Fibroblast of gingiva (primary cell): ENCODE measurements at places on chromosomes 5 and 9.

DNA sequence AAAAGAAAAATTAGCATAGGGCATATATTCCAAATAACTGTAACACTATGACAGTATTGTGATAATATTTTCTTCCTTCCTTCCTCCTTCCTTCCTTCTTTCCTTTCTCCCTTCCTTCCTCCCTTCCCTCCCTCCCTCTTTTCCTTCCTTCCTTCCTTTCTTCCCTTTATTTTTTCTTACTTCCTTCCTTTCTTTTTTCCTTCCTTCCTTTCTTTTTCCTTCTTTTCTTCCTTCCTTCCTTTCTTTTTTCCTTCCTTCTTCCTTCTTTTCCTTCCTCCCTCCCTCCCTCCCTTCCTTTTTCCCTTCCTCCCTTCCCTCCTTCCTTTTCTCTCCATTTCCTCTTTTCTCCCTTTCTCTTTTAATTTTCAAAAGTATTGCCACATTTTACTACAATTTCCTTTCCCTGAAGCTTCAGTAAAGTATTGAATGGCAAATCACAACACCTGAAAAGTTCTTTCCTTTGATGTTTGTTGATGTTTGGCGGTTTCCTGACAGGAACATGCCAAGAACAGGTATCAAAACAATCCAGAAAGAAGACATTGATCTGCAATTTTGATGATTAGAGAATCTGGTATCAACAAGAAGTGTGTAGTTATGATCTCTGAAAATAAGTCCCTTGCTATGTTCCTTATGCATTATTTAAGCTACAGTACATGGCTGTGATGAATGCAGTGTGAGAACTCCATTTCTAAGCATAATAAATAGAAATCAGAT is 253.1 kb upstream of the EDIL3 start:
- no peak for DNase-seq

- no peak for DNase-seq
These were observed 215.1 kb downstream of the SEC61B start for GRCh38 chr9:99437145-99437544.

- DNase-seq = no peak
These were observed 16.2 kb downstream of the PHF2 start for GRCh38 chr9:93592643-93593021.

DNA sequence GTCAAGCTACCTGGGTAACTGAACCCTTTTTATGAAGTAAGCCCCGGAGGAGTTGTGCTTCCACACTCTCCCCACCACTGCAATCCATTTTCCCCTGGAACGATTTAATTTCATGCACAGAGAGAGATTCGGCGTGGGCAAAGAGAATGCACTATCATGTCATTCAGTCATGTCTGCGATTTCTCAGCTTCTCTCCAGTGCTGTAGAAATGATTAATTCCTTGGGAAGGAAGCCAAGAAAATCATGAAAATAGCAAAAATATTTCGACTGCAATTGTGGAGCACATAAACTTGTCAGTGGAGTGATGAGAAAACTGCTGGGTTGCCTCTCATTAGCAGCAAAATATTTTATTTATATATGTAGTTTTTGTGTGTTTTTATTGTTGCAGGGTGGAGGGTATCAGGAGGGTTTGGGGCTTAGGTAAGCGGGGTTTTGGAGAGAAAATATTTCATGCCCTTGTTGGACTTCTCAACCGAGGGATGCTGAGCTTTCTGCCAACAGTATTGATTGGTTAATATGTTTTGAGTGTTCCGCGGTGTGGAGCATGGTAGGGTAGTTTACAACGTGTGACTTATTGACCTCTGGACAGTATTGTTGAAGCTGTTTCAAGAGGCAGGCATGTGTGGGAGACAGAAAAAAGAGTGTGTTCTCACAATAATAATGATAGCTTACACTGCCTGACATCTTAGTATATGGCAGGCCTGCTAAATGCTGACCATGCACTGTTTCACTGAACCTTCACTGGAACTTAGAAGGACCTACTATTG is 69.3 kb downstream of the SGCD start:
- DNase-seq = no peak

DNA sequence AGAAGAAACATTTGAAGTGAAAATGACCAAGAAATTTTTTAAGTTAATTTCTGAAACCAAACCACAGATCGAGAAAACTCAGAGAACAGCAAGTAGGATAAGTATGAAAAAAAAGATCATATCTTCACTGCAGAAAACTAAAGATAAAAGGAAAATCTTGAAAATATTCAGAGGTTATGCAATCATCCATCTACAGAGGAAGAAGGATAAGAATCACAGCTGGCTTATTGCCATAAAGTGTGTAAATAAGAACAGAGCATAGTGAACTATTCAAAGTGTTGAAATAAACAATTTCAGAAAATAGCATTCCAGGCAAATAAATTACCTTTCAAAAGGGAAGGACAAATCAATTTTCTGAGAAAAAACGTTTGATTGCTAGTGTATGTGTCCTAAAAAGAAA is 1191.7 kb upstream of the CDH6 start:
- DNase-seq = no peak

DNA sequence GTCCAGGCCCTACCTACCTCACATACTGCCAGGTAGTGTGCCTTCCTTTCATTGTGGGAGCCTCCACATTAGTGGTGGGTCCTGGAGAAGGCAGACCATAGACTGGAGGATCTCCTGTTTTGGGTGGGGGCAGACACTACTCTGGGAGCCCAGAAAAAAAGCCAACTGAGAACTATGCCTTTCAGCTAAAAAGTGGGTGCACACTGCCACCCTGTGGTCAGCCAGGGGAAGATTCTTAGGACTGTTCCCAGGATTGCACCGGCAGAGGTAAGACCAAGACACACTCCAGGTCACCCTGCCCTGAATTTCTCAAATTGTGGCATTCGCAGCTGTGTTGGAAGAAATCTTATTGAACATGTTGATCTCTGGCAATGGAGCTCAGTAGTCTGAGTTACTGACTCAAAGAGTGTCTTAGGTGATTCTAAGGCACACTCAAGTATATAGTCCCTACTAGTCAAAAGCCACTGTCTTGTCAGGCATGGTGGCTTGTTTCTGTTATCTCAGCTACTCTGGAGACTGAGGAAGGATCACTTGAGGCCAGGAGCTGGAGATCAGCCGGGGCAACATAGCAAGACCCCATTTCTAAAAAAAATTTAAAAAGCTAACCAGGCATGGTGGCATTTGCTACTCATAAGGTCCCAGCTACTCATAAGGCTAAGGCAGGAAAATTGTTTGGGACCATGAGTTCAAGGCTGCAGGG is 3.6 kb downstream of the SIGMAR1 start:
- DNase-seq = peak; percentile 40

DNA sequence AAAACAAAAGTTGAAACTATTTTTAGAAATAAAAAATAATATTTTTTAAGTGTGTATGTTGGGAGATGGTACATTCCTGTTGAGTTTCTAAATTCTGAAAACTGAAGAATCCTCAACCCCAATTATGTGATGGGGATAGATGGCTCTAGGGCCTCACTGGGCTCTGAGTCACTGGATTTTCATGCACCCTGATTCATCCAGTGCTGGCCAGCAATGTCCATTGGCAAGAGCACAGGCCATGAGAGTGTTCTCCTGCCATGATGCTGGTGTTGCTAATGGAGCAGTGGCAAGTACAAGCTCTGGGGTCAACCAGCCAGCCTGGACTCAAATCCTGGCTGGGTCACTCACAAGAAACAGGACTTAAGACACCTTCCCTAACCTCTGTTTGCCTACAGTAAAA is 23.3 kb downstream of the SMIM23 start:
- peak; percentile 56 for DNase-seq

DNA sequence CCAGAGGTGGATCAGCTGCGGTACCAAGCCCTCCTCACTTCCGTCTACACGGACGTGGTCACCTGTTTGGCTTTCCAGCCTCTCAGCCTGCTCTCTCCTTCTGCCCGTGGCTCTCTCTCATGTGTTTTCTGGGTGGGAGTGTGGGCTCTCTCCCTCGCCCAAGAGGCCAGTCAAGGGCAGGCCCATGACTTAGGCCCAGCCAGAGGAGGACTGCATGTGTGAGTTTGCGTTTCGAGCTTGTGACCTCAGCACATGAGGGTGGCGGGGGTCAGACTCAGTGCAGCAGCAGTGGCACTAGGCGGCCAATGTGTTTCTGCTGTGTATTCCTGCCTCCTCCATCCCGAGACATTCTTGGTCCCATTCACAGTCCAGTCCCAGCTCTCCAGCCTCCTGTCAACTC is 82.5 kb upstream of the SMIM23 start:
- no peak for DNase-seq

- DNase-seq = no peak
These were observed 30.4 kb downstream of the PWWP2A start for GRCh38 chr5:160088805-160089204.

- DNase-seq = peak; percentile 43
These were observed 10.3 kb upstream of the ANXA2R start for GRCh38 chr5:43050384-43050783.

- no peak for DNase-seq
These were observed 379 bp upstream of the TICAM2 start for GRCh38 chr5:115602591-115603125.

- DNase-seq = no peak
These were observed 232.8 kb downstream of the DOCK8 start for GRCh38 chr9:447230-448025.

- DNase-seq = no peak
These were observed 52.4 kb upstream of the PPARGC1B start for GRCh38 chr5:149677731-149678130.

DNA sequence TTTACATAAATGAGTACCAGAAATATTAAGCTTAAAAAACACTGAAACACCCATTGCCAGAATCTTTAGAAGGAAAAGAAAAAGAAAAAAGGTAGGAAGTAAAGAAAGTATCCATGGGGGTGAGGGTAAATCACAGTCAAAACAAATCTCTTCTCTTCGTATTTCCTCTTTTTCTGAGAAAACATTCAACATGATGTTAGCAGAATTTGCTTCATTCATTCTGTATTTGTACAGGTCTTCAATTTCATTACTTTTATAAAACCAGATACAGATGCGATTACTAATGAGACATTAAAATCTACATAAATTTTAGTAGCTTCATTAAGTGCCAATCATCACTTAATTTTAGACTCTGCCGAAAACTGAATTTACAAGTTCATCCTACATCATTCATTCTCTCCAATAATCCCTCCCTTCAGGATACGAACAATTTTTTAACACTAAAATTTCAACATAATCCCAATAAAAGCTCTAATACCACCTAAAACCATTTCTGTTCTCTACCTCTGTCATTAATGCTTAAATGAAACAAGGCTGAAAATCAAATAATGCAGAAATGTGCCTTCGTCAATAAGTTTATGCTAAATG is 7.0 kb downstream of the NR3C1 start:
- no peak for DNase-seq

GRCh38 chr5:146751781-146752401 is 126.7 kb downstream of the PPP2R2B start:
- DNase-seq = no peak

GRCh38 chr5:133410335-133410828 is 202.0 kb downstream of the FSTL4 start:
- DNase-seq = no peak

DNA sequence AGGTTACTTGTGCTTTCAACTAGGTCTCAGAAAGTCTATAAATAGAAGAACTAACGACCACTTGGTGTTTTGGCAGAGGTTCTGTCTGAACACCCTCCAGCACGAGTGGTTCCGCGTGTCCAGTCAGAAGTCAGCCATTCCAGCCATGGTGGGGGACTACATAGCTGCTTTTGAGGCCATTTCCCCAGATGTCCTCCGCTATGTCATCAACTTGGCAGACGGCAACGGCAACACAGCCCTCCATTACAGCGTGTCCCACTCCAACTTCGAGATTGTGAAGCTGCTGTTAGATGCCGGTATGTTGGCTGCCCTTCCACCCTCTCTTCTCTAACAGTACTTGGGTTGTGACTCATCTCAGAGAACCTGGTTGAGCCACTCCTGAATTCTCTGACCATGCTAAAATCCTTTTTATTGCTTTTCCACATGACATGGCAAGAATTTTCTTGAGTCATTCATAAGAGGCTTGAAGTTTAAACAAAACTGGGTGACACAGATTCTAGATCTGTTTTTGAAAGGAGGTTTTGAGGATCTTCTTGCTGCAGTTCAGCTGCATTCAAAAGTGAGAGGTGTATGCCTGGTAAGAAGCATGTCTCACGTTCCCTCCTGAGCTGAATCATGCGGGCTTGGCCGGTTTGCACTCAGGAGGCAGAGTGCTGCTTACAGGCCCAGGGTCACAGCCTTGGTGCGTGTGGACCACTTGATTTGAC is 103.1 kb upstream of the DMRT1 start:
- DNase-seq = peak; percentile 81

DNA sequence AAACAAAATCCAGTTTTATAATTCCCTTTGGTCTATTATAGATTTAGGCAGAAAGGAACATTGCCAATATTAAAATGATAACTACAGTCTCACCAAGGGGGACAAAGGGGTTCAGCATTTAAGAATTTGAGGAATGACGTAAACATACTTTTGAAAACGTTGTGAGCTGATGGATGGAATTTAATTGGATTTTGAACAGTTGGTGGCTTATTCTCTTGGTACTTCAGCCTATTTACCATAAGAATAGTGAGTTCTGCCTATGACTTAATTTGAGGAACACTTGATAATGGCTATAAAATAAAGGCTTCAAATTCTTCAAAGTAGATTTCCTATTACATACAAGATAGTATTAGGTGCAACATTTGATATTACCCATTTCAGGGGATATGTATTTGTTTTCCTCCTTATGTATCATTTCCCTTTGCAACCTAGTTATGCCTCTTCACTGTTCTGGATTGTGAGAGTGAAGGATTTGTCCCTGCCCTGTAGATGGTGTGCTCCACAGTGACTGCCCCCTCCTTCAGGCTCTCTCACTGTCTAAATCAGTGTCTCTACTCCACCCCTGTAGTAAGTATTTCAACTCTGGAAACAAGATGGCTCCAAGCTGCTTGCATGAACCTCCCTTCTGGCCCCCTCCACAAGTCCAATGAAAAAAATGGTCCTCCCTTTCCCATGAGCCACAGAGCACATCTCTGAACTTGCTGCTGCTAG is 225.6 kb downstream of the ARHGEF28 start:
- no peak for DNase-seq

GRCh38 chr5:53874409-53874808 is 314.0 kb downstream of the NDUFS4 start:
- no peak for DNase-seq

DNA sequence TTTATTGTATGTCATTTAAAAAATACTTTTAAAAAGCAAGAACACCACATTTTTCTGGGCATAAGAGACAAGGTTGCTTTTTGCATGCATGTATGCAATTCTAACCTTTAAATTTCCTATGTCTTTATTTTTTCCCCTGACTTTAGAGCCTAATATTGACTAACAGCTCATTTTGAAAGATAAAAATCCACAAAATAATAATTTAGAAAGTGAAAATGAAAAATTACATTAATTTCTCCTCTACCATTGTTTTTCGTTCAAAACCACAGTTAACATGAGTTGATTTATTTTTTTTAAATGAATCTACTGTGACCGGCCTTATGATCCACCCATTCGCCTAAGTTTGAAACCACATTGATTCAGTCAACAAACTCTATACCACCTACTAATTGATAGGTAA is 137.5 kb upstream of the CDKN2B start:
- DNase-seq = no peak

GRCh38 chr9:90891308-90892040 is 89.9 kb downstream of the SYK start:
- DNase-seq = no peak
